ENCODE measurements at places on chromosomes 4 and X.

DNA sequence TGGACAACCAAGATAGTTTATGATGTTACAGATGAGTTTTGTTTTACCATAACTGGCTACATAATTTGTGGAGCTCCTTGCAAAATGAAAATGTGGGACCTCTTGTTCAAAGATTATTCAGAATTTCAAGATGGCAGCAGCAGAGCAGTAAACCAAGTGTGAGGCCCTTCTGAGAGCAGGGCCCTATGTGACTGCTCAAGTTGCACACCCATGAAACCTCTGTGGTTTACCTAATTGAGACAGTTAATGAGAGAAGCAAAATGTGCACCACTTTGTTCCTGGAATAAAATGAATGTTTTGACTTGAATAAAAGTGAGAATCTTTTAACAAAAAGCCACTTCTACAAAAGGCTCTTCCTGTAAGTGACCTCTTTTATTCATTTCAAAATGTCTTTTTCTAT lies 519.2 kb downstream of the RPA4 start:
- no peak for DNase-seq

DNA sequence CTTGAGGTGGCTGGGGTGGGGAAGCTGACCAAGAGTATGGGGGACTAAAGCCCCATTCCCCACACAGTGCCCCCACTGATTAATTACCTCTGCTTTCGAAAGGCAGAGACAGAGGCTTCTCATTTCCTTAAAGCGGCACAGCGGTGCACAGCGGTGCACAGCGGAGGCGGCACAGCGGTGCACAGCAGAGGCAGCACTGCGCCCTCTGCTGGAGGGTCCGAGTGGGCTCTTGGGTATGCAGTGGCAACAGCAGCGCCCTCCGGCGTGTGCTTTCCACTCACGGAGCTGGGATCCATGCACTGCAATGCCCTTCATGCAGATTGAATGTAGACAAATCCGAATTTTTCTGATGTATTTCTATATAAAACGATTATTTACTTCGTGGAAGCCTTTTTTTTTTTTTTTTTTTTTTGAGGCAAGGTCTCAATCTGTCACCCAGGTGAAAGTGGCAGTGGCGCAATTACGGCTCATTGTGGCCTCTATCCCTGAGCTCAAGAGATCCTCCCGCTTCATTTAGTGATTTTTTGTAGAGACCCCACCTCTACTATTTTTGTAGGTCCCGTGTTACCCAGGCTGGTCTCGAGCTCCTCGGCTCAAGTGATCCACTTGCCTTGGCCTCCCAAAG lies 19.7 kb upstream of the PRPS2 start:
- no peak for DNase-seq

- no peak for DNase-seq
Observed at GRCh38 chrX:10667143-10667542, 46.8 kb upstream of the MID1 start.

- DNase-seq = no peak
Observed at GRCh38 chrX:129961180-129962083, 21.0 kb upstream of the BCORL1 start.

DNA sequence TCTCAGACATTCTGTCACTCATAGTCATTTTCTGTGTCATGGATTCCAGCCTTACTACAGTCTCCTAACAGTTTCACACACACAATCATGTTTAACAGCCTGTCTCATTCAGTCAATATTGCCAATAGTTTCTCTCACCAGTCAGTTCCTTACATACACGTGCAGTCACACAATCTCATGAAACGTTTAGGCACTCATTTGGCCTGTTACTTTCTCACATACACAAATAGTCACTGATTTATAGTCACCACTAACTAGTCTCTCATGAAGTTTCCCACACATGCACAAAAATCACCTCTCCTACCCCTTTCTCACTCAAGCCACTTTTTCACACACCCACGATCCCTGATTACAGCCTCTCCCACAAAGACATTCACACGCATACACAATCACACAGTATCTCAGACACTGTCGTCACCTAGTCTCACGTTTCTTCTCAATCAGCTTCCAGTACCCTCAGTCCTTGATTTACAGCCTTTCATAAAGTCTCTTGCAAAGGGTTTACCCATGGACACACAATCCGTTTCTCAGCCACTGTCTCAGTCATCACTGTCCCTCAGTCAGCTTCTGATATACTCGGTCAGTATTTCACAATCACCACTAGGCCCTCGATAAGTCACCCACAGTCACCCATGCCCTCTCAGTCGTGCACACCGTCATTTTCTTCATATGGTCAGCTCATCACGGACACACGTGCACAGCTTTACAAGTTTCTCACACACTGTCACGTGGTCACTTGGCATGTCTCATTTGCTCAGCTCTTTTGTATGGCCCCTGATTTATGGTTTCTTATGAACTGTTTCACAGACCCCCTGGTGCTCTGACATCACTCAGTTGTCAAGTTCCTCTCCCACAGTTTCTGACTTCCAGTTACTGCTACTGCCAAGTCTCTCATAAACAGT lies 4.2 kb upstream of the CFP start:
- DNase-seq = no peak

DNA sequence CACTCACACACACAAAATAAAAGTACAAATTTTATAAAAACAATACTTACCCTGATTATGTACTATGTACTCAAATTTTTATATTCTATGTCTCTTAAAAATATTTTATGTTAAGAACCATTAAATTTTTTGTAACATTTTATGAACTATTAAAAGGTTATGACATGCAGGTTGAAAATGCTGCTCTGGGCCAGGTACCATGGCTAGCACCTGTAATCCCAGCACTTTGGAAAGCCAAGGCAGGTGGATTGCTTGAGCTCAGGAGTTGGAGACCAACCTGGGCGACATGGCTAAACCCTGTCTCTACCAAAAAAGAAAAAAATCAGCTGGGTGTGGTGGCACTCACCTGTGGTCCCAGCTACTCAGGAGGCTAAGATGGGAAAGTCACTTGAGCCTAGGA lies 29.4 kb upstream of the SPINK2 start:
- no peak for DNase-seq

- DNase-seq = no peak
Observed at GRCh38 chr4:102843938-102844337, 16.6 kb upstream of the UBE2D3 start.

GRCh38 chr4:57154191-57154590 lies 44.0 kb upstream of the IGFBP7 start:
- DNase-seq = no peak

GRCh38 chr4:1562371-1562770 lies 121.7 kb downstream of the FAM53A start:
- DNase-seq = no peak

DNA sequence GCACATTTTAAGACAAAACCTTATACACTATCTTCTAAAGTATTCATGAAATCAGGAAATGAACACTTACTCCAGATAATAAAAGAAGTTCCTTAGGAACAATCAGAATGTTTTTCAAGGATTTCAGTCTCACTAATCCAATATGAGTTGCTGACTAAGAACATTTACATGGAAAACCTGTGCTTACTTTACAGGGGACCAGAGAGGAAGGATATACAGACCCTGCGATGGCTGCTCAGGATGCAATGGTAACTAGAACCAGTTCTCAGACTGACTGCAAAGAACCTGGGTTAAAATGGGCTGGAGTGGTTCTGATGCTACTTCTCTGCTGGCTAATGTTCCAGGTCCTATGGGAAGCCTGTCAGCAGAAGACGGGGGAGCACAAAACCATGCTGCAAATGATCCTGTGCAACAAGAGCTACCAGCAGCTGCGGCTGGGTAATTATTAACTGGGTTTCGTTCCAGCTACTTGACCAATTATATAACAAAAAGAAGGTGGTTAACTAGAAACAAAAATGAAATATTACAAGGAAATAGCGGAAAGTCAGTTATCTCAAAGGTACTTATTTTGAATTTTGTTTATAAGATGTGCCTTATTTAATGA lies 85.3 kb downstream of the ANXA10 start:
- DNase-seq = no peak

GRCh38 chr4:7596918-7597606 lies 162.3 kb upstream of the PSAPL1 start:
- DNase-seq = no peak

GRCh38 chrX:106707771-106708454 lies 18.6 kb upstream of the RNF128 start:
- DNase-seq = no peak

DNA sequence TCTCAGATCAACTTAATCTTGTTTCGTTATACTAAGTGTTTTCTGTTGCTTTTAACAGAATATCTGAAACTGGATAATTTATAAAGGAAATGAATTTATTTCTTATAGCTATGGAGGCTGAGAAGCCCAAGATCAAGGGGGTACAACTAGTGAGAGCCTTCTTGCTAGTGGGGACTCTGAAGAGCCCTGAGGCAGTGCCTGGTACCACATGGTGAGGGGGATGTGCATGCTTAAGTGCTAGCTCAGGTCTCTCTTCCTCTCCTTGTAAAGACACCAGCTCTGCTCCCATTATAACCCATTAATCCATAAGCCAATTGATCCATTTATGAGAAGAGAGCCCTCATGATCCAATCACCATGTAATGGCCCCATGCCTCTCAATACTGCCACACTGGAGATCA lies 17.9 kb downstream of the COX18 start:
- DNase-seq = no peak

GRCh38 chr4:151527699-151528098 lies 118.7 kb downstream of the FHIP1A start:
- DNase-seq = no peak

- DNase-seq = no peak
Observed at GRCh38 chr4:40438384-40439026, 103.4 kb downstream of the CHRNA9 start.

DNA sequence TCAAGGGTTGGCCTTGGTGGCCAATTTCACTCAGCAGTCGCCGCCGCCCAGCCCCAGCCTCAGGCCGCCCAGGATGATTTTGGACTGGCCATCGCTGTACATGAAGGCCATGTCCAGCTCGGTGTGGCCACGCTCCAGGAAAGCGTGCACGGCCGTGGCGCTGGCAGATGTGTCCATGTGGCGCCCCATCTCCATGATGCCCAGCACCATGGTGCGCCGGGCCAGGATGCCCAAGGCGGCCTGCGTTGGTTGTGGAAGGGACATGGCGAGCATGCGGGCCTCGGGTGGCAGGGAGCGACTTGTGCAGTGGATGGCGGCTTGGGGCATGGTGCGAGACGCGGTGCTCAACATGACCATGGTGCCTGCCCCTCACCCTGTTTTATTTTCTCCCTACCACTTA lies 55.4 kb downstream of the ZCCHC12 start:
- DNase-seq = no peak

DNA sequence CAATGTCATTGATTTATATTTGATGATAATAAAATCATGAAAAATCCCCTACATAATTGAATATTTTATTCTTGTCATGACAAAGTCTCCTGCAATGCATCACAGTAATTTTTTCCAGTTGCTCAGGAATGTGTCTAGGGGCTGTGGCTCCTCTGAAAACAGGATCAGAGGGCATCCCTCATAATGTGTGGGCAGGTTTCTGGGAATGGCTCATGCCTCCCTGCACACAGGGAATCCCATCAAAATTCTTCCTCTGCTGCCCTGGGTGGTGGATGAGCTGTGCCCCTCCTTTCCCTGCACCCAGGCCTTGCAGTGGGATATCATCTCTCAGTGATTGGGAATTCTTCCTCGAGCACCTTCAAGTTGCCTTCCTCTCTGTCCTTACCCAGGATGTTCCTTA lies 20.4 kb upstream of the PUDP start:
- DNase-seq = no peak

- no peak for DNase-seq
Observed at GRCh38 chr4:52883183-52883621, 21.1 kb downstream of the RASL11B start.

- DNase-seq = no peak
Observed at GRCh38 chrX:97685753-97686152, 802.0 kb downstream of the RPA4 start.

- no peak for DNase-seq
Observed at GRCh38 chr4:78880874-78881492, 58.3 kb downstream of the PAQR3 start.

- no peak for DNase-seq
Observed at GRCh38 chr4:145153181-145153903, 27.0 kb downstream of the OTUD4 start.

GRCh38 chrX:153525451-153525850 lies 8.0 kb downstream of the ATP2B3 start:
- DNase-seq = no peak

DNA sequence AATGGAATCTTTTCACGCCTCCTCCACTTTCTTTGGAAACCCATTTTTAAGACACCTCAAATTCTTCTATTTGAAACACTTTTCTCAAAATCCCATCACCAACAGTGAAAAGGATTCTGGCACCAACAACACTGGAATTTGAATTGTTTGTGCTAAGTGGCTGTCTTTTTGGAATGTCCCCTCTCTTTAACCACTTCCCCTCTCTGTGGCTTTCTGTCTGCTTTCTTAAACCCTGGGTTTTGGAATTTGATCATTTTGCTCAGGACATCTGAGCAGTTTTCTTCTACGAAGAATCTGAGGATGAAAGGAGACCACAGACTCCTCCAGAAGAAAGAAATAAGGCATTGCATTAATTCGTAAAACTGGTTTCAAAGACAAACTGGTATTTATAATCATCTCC lies 89.0 kb downstream of the MXRA5 start:
- no peak for DNase-seq

DNA sequence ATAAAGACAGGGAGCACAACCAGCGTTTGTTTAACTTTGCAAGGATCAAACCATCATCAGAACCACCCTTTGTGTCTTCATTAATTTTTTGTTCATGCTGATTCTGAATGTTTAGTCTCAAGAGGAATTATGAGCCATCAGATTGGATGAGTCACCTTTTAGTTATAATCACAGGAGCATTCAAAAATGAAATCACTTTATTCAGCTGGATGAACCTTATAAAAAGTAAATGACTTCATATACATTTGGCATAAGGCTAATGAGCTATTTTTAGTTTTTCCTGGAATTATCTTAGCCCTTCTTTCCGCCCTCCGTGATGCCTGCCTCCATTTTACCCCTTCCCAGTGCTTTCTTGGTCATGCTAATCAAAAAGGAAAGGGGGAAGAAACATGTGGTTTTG lies 103.6 kb downstream of the SORBS2 start:
- DNase-seq = no peak

- DNase-seq = no peak
Observed at GRCh38 chr4:40238700-40239548, 42.1 kb downstream of the RHOH start.

Measured in NCI-H187 treated with DMSO at 0.1 percent for 48 hours (cell line).